ENCODE measurements at places on chromosomes 6 and 20. TPM values are rescaled to one million over a fixed set of nuclear protein-coding genes. Genes with fewer than 3 reads are reported as not detected.

DNA sequence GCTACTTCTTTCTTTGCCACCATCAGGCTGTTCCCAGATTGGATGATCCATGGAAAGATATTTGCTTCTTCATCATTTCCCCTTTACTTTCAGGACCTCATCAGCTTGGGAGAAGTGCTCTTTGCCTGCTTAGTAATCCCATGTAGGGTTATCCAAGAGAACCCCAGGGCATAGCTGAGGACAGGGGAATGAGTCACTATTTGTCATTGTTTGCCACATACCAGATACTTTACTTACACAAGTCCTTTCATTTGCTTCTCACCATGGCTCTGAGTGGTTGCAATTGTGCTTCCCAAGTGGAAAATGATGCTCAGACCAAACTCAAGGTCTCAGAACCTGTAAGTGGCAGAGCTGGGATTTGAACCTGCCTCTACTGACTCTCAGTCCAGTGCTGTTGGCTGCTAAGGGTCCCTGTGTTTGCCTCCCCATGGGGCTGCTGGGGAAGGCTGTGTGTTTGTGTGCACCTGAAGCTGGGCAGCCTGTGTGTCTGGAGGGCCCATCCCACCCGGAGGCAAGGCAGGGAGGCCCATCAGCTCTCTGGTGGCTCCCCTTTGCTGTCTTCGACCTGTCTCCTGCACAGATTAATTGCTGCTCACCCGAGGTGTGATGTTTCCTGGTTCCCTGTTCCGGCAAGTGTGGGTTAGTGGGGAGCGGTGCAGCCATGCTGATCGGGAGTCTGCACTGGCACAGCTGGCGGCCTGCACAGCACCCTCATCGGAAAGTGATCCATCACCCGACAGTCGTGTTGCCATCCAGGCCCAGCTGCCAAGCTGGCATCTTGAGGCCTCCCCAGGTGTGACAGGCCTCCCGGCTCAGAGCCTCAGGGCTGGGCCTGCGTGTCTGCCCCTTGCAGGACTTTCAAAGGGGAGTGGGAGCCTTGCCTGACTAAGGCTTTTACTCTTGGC is 228.8 kb downstream of the DHX35 start:
- no peaks in the 10 kb centered on the region for H3K36me3 ChIP-seq
- H3K4me3 ChIP-seq = no peak overlapping the region
- H3K4me1 ChIP-seq = no peaks in the 10 kb centered on the region
- no peaks in the 10 kb centered on the region for H3K27me3 ChIP-seq
- no peak for DNase-seq
- no peak overlapping the region for H3K27ac ChIP-seq

GRCh38 chr6:134356405-134356804 is 38.5 kb upstream of the SGK1 start:
- H3K27me3 ChIP-seq = no peaks in the 10 kb centered on the region
- H3K27ac ChIP-seq = no peak overlapping the region
- DNase-seq = no peak

GRCh38 chr6:91926827-91927226 is 1340.0 kb upstream of the MAP3K7 start:
- H3K36me3 ChIP-seq = no peaks in the 10 kb centered on the region
- H3K4me3 ChIP-seq = no peak overlapping the region
- no peaks in the 10 kb centered on the region for H3K4me1 ChIP-seq
- no peak overlapping the region for H3K27ac ChIP-seq

- H3K36me3 ChIP-seq = no peaks in the 10 kb centered on the region
- no peak for DNase-seq
- H3K27me3 ChIP-seq = no peaks in the 10 kb centered on the region
- H3K27ac ChIP-seq = no peak overlapping the region
- H3K4me3 ChIP-seq = no peak overlapping the region
- H3K4me1 ChIP-seq = no peaks in the 10 kb centered on the region
Measured at GRCh38 chr20:17281478-17281877, 54.6 kb downstream of the PCSK2 start.

DNA sequence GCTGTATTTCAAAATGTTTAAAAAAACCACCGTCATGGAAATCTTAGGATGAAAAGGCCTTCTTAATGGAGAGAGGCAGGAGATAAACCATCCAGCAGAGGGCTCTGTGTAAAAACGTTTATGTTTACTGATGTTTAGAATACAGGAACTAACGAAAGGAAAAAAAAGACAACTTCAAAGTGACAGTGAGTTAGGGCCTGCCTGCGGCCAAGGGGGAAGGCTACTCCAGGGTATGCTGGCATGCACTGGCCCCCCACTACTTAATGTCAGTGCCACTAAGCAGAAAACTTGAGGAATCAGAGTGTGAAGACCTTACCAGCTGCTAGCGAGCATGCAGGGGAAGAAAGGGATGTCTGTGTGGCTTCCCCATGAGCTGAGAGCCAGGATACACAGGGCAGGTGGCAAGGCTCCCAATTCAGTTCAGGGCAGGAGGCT is 47.7 kb downstream of the AKAP7 start:
- no peaks in the 10 kb centered on the region for H3K4me1 ChIP-seq
- H3K4me3 ChIP-seq = no peak overlapping the region
- no peaks in the 10 kb centered on the region for H3K27me3 ChIP-seq
- no peak overlapping the region for H3K27ac ChIP-seq

DNA sequence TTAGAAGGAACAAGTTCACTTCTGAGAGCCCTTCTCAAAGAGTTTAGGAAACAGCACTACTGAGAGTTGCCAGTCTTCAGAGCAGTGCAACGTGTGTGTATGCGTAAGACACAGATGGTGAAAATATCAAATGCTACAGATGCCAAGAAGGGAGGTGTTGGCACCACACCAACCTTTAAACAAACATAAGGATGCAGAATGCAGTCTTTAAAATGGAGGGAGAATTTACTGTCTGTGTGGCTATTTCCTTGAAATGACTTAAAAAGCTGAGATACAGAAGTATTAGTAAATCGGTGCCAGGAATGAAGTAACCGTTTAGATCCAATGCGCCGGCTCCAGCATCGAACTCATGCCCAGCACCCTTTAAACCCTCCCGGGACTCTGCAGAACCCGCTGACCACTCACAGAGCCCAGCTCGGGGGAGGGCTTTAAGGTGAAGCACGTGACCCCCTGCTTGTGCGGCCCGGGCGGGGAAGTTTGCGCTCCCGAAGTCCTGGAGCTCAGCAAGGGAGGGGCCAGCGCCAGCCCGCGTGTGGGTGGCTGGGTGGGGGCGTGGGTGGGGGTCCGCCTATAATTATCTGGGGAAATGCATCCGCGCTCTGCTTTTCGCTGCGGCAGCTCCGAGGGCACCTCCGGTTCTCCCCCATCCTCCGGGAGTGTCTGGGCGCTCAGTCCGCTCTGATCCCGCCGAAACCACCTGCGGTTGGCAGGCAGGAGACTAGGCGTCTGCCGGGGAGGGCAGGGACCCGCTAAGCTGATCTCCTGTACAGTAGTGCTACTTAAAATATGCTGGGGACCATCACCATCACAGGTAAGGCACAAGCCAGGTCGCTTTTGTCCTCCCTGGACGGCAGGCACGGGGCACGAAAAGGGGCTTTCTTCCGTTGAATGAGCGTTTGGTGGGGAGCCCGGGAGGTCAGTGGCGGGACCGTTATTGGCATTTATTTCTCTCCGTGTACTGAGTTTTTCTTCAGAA is 66.0 kb downstream of the ZBTB2 start:
- no peaks in the 10 kb centered on the region for H3K27me3 ChIP-seq
- no peaks in the 10 kb centered on the region for H3K36me3 ChIP-seq
- peak overlapping the region; percentile 72 for H3K4me3 ChIP-seq
- peak; percentile 34 for DNase-seq

DNA sequence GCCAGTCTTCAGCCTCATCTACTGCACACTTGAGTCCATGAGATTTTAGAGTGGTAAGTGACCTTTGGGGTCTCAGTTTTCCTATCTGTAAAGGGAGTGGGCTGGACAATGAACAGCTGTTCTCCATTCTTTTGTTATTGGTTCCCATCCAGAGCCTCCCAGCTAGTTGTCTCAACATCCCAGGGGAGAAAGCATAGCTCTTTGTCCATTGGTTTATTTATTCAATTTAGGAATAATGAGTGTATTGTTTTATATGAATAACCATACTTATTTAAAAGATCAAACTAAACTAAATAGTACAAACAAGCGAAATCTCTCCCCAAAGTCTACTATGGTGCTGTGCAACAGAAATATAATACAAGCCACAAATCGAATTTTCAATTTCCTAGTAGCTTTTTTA is 13.7 kb downstream of the PIGT start:
- no peak overlapping the region for H3K27ac ChIP-seq
- no peak overlapping the region for H3K4me3 ChIP-seq
- H3K36me3 ChIP-seq = peaks cover 15% of the 10 kb centered on the region
- no peaks in the 10 kb centered on the region for H3K4me1 ChIP-seq
- no peak for DNase-seq

GRCh38 chr6:167347226-167347625 is 22.3 kb downstream of the TTLL2 start:
- H3K27me3 ChIP-seq = no peaks in the 10 kb centered on the region
- no peak overlapping the region for H3K4me3 ChIP-seq
- no peak overlapping the region for H3K27ac ChIP-seq
- no peaks in the 10 kb centered on the region for H3K36me3 ChIP-seq
- no peak for DNase-seq

The GSTA3 gene
- not detected for total RNA-seq

The TCP11 gene
- not detected for total RNA-seq

Measured in thoracic aorta (tissue), 2 donors.